ENCODE measurements at places on chromosomes 2 and 18.

DNA sequence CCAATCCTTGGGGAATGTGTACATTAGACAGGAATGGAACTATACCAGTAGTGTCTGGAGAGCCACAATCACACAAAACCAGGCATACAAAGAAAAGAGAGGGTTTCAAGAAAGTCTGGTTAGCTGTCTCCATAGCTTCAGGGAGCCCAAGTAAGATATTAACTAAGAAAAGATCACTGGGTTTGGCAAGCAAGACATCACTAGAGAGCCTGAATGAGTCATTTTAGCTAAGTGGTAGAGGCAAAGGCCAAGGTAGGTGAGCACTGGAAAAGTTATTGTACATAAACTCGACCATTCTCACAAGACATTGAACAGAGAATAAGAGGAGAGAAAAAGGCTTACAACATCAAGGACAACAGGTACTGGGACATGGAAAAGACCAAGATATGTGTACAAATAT, 143.8 kb upstream of the ARL4C start:
- DNase-seq: no peak

- DNase-seq: no peak
Measured at GRCh38 chr2:218985325-218986091, 524 bp upstream of the FEV start.

- DNase-seq: no peak
Measured at GRCh38 chr2:170696948-170697347, 18.2 kb upstream of the SP5 start.

GRCh38 chr2:105792561-105792960, 47.8 kb downstream of the NCK2 start:
- DNase-seq: no peak

- no peak for DNase-seq
Measured at GRCh38 chr2:208466920-208467298, 60.3 kb downstream of the PTH2R start.

DNA sequence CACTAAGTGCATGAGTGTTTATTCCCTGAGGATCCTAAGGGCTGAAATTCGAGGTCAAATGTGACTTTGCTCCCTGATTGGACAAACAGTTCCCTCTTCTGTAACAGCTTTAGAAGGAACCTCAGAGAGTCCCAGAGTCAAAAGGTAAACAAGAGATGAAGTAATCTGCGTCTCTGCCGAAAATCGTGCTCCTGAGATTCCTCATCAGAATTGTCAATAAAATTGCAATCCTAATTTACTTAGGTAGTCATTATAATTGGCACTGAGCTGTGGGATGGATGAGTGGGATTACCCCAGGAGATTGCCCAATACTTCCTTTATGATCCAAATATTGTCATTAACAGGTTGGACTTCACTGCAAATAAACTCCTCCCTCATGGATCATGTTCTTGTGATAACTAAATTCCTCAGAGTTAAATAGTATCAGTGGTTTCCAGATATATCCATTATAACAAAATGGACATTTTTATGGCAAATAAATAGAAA, 907 bp upstream of the SUCLG1 start:
- DNase-seq: no peak

DNA sequence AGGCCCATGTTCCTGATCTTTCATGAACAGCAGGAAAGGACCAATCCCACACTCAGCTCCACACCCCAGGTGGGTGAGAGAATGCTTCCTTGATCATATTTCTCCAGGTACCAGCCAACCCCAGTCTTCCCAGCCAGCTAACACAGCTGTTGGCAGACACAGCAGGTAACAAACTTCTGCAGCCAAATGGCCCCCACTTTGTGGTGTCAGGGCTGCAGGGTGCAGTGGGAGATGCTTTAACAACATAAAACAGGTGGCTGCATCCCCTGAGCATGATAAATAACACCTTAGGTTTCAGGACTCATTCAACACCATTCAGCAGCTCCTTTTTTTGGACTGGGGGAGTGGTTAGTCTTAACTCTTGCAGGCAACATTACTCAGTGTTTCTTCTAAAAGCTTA, 76.7 kb upstream of the ACAA2 start:
- DNase-seq: no peak

DNA sequence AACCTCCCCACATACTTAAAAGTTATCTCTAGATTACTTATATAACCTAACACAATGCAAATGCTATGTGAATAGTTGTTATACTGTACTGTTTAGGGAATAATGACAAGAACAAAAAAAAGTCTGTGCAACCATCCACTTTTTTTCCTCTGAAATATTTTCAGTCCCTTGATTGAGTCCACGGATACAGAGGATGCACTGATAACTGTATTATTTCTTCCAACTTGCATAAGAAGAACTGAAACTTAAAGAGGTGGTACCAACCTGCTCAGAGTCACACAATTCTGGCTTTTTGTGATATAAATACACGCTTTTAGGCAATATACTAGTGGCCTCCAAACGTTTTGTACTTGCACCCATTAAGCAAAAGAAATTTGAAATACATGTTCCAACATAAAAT, 1.4 kb downstream of the SMC6 start:
- DNase-seq: no peak

DNA sequence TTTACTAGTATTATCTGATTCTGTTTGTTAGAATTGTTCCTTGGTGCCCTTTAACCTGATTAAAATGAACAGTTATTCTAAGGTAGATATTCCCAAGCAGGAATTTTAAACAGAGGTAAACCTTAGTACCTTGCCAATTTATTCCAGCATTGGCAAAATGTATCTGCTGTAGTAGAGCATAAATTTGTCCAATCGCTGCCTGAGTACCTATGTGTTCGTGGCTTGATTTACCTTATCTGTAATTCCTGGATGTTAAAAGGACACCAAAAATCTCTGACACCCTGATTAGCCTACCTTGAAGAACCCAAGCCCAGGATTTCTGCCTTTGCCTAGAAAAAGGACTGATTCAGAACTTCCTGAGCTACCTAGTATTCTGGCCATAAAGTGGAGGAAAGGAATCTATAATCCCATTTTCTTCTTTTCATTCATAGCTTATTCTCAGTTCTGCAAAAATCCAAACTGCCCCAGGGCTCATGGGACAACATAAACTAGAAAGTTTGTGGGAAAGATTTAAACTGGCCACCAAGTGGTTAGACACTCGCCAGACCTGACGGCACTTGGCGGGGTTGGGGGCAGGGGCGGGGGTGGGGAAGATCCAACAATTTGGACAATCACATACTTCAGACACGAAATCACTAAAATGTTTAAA, 16.2 kb upstream of the ZCCHC2 start:
- no peak for DNase-seq

- no peak for DNase-seq
Measured at GRCh38 chr2:184599054-184599871, 934 bp downstream of the ZNF804A start.

DNA sequence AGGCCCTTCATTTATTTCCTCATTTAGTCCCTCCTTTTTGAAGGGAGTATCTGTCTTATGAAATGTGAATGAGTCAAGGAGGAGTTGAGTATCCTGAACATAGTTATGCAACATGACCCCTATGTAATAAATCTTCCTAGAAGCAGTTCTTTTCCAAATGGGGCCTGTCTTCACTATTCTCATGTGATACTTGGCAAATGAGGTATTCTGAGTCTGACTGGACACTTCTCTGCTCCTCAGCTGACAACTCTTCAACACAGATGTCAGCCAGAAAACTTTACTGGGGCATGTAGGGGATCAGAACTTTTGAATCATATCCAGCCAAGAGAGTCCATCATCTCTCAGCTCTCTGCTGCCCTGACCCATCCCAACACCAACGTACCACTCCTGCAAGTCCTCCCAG, 291.6 kb downstream of the ZNF385B start:
- no peak for DNase-seq

- no peak for DNase-seq
Measured at GRCh38 chr2:20532634-20533437, 86.0 kb downstream of the RHOB start.

GRCh38 chr2:160091381-160091780, 29.0 kb upstream of the PLA2R1 start:
- DNase-seq: no peak

DNA sequence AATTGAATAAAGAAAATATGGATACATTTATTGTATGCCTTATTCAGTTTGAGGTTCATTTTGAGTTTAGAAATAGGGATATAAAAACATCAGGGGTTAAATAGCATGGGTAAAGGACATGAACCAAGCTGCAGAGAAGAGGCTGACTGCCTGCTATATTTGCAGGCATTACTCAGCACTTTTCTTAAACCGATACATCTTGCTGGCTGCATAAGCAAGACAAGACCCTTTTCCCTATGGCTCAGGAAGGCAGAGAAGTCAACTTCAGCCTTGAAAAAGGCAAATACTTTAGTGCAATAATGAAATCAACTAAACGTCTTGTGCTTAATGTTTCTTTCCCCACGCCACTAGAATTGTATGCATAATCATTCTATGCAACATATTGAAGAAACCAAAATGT, 36.4 kb downstream of the SCN1A start:
- DNase-seq: no peak

- DNase-seq: no peak
Measured at GRCh38 chr2:14306268-14306861, 326.2 kb upstream of the LRATD1 start.

- no peak for DNase-seq
Measured at GRCh38 chr2:199356412-199356811, 101.3 kb downstream of the SATB2 start.

DNA sequence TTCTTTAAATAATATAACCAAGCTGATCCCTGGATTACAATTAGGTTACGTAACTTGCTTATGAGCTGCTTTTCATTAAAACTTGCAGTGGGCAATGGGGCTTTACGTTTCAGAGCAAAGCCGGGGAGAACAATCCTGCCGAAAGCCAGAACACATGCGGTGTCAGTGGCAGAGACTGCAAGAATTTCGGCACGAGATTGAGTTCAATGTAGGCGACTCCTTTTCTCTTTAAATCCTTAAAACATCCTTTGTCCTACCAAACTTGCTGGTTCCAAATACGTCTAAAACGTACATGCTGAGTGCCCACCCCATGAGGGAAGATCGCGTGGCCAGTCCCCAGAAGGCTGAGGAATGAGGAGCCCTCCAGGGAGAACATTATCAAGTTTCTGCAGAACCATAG, 36.8 kb upstream of the NCOA1 start:
- DNase-seq: no peak

DNA sequence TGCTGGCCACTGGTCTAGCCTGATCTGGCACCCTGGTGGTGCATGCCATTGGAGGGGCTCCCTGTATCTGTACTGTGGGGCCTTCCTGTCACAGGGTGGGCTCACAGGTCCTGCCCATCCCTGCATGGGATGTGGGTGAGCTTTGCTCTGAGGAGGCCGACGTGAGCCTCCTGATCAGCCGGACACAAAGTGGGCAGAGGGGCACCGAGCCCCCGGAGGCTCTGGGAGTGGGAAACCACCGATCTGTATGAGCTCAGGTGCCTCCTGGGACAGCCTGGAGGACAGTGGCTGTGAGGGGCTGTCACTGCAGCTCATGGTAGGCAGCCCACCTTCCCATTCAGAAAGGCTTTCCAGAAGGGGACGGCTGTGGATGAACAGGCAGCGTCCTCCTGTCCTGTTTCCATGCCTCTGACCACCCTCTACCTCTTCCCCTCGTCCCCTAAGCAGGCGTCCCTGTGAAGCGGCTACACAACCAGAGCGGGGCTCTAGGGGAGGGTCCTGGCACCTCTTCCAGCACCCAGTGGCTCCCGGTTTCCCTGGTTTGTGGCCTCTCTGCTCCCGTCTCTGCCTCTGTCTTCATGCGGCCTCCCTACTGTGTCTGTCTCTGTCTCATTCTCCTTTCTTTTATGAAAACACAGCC, 112.5 kb upstream of the OTOS start:
- DNase-seq: no peak

DNA sequence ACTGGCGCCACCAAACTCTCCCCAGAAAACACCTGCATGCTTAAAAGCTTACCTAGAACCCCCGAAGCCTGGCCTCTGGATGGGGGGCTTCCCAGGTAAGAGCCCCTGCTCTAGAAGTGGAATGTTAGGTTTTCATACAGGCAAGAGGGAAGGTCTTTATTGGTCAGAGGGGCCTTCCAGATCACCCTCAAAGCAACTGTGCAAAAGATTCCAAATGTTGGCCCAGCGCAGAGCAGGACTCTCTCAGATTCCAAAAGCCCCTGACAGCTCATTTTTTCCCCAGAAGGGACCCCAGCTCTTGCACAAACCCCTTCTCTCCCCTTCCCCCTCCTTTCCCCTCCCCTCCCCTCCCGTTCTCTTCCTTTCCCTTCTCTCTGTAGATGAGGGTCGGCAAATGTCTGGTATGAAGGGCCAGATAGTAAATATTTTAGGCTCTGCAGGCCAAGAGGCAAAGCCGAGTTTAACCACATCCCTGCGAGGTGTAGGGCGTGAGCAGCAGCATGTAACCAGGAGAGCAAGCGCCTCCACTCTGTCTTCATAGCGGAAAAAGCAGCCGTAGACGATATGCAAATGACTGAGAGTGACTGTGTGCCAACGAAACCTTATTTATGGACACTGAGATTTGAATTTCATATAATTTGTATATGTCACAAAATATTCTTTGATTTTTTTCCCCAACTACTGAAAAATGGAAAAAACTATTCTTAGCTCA, 116.9 kb downstream of the SMAD7 start:
- DNase-seq: no peak

- DNase-seq: no peak
Measured at GRCh38 chr18:75422341-75422910, 5.1 kb downstream of the SMIM21 start.

GRCh38 chr2:99598441-99598840, 108.6 kb upstream of the REV1 start:
- no peak for DNase-seq

DNA sequence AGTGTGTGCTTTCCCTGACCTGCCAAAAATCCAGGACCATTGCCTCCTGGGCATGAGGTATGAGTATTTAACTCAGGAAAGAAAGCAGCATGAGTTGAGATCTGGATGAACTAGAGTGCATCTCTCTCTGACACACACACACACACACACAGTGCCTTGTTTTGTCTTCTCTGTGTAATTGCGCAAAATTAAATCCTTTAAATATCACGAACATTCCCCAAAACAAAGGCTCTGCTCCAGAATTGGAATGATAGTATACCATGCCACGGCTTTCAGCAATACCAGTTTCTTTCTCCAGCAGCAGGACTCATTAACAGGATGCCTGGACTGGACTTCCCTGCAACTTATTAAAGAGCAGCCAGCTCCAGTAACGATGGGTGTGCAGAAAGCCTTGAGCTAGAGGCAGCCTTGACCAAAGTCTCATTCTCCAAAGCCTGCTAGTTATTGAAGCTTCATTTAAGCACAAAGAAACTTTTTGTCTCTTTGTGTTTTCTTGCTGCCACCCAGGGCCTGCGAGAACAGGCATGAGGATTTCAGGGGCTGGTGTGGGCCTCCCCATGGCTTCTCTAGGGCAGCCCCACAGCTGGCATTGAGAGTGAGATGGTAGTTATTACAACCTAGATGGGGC, 101.7 kb downstream of the NRP2 start:
- DNase-seq: no peak

- DNase-seq: no peak
Measured at GRCh38 chr2:60957643-60958042, 59.9 kb upstream of the PEX13 start.
